ENCODE measurements at places on chromosomes 5 and 9.

DNA sequence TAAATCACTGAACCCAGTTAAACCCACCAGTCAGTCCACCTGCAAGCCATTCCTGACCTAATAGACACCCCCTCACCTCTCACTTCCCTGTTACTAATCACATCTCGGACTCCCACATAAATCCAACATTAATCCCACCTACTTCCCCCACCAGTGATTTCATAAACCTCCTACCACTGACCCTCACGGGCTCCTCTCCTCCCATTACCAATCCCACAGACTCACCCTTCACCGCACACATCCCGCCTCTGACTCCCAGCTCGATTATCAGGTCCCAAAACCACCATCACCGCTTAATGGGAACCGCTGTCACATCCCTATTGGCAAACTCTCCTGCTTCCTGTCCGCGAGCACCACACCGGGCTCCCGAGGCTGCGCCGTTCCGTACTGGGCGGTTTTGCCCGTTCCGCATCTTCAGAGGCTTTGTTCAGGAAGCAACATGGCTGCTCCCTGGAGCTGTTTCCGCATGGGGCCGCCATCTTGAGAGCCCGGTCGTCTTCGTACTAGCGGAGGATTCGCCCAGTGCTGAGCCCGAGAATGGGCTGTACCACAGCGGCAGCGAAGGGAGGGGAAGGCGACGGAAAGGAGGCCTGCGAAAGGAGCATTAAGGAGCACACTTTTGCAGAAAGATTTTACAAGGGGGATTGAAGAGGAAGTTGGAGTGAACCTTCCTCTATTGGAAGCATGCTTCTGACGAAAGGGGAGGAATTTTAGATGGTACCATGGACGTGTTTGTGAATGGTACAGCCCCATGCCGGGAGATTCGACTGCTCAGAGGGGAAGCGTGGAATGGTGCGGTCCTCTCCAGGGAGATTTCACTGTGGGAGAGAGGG is at the start of gene ZNF300:
Gene ZNF300 (minus strand): TSS at position 502 of the 833 bp plus-strand sequence. CDS start 1,825 bp downstream, outside the sequence.
- no peak for DNase-seq

DNA sequence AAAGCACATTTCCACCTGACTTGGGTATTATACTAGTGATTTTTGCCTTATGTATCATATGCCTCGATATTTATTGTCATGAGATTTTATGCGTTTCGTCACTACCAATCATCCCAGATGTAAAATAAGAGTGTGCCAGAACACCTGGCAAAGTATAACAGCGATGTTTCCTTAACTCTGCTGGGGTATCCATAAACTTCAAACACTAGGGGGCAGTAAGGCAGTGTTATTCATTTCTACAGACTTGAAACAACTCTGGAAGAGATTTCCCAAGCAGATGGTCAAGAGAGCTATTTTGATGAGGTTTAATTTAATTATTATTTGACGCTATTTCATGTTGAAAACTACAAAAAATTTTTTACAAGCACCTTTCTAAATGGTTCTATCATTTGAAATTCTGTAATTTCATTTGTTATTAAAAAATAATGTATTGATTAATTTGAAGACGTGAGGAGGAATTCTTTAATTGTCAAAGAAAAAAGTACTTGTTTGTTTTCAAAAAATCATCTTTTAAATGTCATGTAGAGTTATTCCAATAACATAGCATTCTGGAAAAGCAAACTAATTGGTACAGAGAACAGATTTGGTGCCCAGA is 388.5 kb upstream of the CTNND2 start:
- DNase-seq, result no peak

- no peak for DNase-seq
Measured at GRCh38 chr9:134887219-134887618, 6.6 kb downstream of the FCN2 start.

GRCh38 chr9:90870621-90871326 is 69.2 kb downstream of the SYK start:
- DNase-seq, result peak; percentile 17

DNA sequence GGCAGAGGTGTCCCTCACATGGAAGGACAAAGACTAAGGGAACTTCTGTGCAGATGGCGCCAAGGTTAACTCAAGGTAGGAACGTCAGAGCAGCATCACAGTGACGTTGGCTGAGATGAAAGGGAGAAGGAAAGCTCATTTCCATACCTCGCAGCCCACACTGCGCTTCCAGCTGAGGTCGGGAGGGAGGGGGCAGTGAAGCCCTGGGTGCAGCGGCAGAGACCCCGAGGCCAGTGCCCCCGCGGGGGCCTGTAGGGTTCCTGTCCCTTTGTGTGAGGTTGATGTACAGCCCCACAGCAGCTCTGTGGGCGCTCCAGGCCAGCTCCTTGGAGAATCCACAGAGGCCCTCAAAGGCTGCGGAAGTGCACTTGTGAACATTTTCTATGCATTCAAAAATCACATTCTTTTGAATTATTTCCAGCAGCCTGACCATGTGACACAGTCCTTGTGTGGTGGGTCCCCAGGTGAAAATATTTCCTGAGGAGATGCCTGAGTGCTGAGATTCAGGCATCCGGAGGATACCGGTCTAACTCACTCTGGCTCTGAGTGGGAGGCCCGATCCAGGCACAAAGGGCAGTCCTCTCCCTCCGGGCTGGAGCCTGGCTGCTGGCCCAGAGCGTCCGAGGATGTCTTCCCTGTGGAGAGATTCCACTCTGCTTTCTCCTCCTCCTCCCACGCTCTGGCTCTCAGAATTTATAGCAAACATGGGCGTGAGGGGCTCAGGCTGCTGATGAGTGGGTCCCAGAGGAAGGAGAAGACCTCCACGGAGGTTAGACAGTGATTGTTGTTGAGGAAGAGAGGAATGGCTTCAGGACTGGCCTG is 150.7 kb downstream of the ICE1 start:
- DNase-seq, result no peak

DNA sequence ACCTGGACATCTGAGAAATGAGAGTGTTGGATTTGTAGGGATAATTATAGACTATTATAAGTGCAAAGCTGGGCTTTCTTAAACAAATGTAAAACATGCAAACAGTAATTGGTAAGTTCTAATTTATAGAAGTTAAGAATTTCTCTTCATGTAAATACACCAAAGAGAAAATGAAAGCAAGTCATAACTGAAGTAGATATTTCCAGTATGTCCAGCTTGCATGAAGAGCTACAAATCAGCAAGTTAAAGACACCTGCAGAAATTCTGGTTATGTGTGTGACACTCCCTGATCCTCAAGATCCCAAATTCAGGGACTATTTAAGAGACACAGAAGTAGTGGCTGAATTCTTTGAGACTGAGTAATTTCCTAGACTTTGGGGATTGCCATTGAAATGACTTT is 308.9 kb downstream of the TLE4 start:
- no peak for DNase-seq

DNA sequence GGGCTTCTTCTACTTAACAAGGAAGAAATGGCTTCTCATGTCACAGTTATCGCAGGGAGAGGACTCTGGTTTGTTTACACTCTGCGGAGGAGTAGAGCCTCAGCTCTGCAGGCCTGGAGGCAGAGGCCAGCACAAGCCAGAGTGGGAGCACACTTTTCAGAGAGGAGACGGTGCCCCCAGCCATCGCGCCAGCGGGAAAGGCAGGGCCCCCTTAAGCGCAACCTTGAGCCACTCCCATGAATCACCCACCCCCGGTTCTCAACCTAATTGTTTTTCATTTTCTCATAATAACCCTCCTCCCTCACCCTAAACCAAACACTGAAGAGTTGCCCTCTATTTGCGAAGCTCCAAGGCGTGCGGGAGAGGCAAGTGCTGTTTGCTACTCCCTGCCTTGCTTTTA is 208.4 kb upstream of the TBCA start:
- DNase-seq, result no peak

DNA sequence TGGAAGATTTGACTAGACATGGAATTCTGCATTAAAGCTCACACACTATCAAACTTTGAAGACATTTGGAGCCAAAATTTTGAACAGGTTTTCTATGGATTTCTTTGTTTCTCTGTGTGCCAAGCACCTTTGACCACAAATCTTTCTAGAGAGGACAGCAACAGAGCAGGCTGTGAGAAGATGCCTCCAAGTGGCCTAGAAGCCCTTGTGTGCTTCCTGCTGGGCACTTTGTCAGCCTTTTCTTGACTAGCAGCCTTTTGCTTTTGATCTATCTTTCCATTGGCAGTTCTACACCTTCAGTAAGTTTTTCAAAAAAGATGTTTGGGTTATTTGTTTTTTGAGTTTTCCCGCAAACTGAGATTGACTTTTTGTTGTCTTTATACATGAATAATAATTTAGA is 84.6 kb downstream of the SNX24 start:
- DNase-seq, result no peak

DNA sequence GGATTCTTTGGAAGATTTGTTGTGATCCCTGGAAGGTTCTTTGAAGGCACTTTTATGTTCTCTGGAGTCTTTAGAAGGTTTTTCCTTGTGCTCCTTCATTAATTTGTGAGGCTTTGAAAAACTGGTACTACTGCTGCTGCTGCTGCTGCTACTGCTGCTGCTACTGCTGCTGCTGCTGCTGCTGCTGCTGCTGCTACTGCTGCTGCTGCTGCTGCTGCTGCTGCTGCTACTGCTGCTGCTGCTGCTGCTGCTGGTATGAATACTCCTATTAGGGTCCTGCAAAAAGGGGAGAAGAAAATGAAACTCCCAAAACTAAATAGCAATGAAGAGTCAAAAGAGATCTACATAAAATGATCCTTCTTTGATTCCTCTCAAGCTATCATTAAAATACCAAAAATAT is 208.1 kb downstream of the MLLT3 start:
- no peak for DNase-seq

- no peak for DNase-seq
Measured at GRCh38 chr5:81534441-81534840, 140.5 kb upstream of the ACOT12 start.

DNA sequence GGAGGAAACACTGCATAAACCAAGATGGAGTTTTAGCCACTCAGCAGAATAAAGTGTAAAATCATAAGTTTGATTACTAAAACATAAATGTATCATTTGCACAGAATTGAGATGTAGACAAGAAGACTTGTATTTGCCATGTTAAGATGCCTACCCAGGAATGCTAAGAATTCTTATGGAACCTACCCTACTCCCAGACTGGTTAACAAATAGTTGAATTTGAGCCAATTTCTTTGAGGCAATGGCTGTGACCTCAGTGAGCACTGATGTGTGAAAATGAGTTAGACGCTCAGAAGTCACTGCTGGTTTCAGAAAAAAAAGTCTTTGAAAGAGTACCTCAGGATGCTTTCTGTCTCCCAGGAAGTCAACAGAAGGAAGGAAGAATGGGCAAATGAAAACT is 95.6 kb downstream of the ESM1 start:
- DNase-seq, result no peak

GRCh38 chr9:35164711-35165110 is 2.9 kb downstream of the UNC13B start:
- no peak for DNase-seq

DNA sequence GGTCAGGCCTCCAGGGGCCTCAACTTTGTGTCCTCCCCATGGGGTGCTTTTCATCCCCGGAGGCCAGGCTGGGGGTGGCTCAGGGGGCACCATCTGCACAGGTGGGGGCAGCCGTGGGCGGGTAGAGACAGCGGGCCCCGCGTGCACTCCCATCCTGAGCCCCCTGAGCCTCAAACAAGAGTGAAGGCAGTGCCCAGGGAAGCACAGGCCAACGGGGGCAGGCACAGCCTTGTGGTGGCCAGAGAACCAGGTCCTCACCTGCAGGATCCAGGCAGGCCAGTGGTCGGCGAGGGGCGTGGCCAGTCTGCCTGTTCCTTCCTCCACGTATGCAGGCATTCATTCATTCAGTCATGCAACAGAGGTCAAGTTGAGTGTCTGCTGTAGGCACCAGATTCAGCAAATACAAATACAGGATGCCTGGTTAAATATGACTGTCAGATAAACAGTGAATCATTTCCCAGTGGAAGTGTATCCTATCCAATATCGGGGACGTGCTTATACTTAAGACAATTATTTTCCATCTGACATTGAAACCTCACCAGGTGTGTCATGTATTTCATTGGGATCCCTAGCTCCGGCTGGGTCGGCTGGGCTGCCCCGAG is 22.3 kb downstream of the KCNT1 start:
- no peak for DNase-seq

DNA sequence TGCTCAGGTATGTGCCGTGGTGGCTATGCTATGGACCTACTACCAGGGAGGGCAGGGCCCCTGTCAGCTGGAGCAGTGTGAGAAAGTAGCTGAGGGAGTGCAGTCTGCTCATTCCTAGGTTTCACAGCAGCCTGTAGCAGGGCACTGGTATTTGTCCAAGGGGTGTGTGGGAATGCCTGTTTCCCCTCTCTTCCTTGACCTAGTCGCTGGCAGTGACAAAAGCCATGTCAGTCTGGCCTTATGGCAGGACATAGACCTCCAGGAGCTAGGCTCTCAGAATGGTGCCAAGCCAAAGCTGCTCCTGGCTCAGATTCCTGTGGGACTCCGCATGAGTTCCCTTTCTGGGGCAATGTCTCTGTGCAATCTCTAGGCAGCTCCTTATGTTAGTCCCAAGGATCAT is 253.9 kb upstream of the TYRP1 start:
- no peak for DNase-seq

GRCh38 chr5:74355041-74355824 is 285.3 kb downstream of the ENC1 start:
- DNase-seq, result no peak

GRCh38 chr9:81600631-81601030 is 88.7 kb downstream of the TLE1 start:
- no peak for DNase-seq

DNA sequence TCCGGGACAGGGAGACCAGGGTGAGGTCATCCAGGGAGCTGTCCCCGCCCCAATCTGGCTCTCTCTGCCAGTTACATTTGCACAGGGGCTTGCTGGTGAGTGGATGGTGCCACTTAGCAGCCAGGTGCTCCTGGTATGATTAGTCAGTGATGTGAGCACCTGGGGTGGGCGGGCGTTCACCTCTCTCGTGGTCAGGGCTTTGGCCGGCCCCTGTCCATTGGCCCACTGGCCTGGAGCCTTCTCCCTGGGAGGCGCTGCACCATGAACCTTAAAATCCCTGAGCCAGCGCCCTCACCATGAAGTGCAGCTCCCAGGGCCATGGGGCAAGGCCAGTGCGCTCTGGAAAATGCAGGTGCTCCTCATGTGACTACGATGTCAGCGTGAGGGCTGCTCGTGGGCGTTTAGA is 2.0 kb downstream of the NKD2 start:
- DNase-seq, result no peak

DNA sequence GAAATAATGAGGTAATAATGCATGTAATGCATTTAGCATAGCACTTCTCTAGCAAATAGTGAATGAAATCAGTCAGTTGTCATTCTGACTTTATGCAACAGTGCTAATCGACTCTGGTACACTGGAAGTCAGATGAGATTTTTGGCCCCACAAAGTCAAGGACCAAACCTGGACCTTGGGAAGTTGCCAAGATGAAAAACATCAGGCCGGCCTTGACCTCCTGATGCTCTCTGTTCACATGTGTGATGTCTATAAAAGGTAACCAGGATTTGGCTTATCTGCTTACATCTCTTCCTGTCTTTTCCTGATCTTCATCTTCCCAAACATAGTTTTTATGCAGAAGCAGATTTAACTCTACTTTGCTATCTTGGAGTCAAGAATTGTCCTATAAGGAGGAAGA is 39.5 kb downstream of the SLC22A5 start:
- no peak for DNase-seq

GRCh38 chr5:148561801-148562311 is 92.5 kb downstream of the HTR4 start:
- DNase-seq, result no peak

- no peak for DNase-seq
Measured at GRCh38 chr9:32906213-32906612, 95.2 kb downstream of the APTX start.

GRCh38 chr5:72436796-72437471 is 70.3 kb downstream of the ZNF366 start:
- DNase-seq, result no peak
